Fibroblast of villous mesenchyme (primary cell): ENCODE measurements at places on chromosomes 5 and 9. TPM values are rescaled to one million over a fixed set of nuclear protein-coding genes. Genes with fewer than 3 reads are reported as not detected.
A peak's percentile ranks its signal among the peaks of the same experiment; 100 is the strongest.

DNA sequence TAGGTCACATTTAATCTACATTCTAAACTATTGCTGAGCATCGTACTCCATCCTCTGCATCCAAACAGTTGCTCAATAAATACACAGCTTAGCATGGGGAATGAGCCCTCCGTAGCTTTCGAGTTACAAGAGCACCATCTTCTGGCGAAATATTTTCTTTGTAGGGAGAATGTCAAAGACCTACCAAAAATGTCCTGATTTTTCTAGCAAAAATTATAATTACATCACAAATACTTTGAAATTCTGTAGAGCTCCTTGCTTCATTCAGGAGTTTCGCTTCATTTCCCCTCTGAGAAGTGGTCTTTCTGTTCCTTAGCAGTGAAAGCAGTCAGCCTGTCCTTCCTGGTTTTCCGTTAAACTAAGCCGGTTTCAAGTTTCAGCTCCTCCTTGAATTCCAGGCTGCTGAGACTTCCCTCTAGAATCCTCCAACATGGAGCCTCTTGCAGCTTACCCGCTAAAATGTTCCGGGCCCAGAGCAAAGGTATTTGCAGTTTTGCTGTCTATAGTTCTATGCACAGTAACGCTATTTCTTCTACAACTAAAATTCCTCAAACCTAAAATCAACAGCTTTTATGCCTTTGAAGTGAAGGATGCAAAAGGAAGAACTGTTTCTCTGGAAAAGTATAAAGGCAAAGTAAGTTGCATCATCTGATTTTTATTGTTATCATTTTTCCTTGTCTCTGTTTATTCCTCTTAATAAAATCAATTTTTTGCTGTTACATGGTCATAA, at the start of gene GPX8:
Gene GPX8 (plus strand): TSS at position 409 of the 730 bp plus-strand sequence. CDS start 22 bp downstream, at position 431.
- peak; percentile 94 for DNase-seq

DNA sequence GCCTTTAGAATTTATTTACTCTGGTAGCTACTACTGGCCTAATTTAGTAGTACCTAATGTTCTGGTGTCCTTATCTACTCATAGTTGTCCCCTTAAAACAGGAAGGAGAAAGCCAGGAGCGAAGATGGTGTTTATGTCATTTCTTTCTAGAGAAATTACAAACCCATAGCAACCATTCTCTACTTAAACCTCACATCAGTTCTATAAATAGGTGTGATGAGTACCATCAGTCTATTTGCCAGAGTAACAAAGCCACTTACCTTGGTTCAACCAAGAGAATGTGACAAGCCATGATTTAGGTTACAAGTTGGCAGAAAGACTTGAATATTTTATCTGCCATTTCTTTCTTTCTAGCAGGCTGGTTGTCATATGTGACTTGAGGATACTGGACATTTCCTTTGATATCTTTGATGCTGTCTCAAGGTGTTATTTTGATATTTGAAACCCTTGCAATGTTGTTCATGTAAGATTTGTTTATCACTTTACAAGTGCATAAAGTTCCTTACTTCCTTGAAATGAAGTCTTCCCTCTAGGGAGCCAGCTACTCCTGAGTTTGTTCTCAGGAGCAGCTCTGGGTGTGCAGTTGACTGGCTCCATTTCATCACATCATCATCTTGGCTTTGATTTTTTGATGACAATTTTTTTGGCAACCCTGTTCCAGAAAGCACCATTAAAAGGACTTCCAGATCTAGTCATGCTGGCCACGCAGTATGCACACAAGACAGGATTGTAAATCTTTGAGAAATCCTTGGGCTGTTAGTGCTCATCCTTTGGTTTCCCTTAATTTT, 286.8 kb downstream of the ARHGAP26 start:
- no peak for DNase-seq

Gene HTR4
- total RNA-seq = not detected in 2 replicates

Gene SURF4
- 403 and 513 TPM in 2 replicates for total RNA-seq

DNA sequence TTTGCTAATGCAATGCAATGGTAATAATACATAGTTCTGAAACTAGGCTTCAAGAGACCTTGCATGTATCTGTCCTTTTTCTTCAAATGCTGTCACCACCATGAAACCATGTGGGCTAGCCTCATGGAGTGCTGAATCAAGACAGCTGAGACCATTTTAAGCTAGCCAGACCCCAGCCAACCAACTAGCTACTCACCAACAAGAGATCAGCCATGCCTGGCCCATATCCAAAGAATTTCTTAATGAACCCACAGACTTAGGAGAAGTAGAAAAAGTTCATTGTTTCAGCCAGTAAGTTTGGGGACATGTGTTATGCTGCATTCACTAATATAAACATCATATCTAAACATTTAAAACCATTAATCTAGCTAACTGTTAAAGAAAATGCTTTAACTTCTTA, 139.8 kb upstream of the EDIL3 start:
- no peak for DNase-seq

DNA sequence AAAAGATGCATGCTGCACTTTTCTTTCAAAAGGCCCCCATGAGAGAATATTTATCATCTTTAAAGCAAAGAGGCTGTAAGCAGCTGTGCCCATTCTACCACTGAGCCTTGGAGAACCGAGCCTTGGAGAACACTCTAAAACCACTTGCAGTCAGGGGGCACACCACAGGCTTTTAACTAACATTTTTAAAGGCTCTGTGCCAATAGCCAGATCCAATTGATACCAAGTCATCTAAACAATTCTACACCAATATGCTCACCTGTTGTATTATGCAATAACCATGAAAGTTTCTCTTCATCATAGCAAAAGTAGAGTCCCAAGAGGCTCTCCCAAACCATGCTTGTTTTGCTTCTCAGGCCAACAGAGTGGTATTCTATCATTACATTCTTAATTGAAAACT, 1090.5 kb upstream of the SEMA6A start:
- no peak for DNase-seq

- DNase-seq = no peak
These were observed 26.7 kb downstream of the LNPEP start for GRCh38 chr5:96962540-96962991.

DNA sequence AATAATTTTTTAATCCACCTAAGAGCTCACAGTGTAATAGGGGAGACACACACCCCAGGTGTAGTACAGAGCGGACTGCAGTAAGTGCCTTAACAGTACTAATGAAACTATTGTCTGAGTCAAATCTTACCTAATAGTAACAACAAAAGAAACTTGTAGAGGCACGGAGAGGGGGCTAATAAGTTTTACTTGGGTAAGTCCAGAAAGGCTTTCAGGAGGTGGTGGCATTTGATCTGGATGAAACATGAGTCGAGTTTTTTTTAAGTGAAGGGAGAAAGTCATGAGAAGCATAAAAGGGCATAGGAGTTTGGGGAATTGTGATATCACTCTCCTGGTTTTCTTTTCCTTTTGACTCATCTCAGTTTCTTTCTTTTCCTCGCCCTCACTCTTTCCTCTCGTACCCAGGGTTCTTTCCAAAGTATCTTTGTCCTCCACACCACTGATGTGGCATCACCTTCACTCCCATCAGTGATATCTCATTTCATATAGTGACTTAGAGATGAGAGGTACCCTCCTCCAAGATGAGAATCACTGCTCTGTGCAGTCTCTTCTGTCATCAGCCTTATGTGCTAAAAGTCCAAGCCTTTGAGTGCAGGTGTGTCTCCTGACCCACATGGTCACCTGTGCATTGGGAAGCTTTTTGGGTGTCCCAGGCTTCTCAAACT, 2.0 kb downstream of the CTNNA1 start:
- DNase-seq = no peak

- no peak for DNase-seq
These were observed 517 bp upstream of the EXOSC2 start for GRCh38 chr9:130693101-130693425.

Gene F2RL1
- total RNA-seq = 26.3 and 69.9 TPM in 2 replicates
